ENCODE measurements at places on chromosomes 12 and 14.

DNA sequence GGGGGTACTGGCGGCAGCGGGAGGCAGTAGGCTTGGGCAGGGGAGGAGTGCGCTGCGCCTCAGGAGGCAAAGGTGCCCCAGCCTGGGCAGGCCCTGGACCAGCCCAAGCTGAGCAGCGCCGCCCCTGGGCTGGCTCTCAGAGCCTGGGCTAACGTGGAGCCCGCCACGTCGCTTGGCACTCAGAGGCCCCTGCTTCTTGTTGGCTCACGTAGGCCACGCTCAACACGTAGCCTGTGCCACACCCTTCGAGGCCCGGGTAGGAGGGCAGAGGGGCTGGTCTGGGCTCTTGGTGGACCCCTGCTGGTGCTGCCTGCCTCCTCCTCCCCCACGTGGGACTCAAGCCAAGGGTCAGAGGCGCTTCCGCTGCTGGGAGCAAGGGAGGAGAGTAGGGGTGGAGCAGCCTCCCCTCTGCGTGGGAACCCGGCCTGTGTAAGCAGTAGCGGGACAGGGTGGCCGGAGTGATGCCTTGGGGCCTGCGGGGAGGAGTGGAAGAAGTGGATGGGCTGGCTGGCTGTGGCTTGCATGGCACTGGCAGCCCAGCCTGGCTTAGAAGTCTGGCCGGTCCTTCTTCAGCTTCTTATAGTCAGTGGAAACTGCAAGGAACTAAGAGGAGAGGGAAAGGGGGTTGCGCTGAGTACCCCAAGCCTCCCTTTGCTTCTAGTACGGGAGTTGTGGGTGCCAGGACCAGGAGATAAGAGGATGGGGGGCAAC, 5.7 kb downstream of the SHMT2 start:
- DNase-seq = no peak

- DNase-seq = no peak
Measured at GRCh38 chr12:25151476-25151875, 43.5 kb downstream of the DNAI7 start.

DNA sequence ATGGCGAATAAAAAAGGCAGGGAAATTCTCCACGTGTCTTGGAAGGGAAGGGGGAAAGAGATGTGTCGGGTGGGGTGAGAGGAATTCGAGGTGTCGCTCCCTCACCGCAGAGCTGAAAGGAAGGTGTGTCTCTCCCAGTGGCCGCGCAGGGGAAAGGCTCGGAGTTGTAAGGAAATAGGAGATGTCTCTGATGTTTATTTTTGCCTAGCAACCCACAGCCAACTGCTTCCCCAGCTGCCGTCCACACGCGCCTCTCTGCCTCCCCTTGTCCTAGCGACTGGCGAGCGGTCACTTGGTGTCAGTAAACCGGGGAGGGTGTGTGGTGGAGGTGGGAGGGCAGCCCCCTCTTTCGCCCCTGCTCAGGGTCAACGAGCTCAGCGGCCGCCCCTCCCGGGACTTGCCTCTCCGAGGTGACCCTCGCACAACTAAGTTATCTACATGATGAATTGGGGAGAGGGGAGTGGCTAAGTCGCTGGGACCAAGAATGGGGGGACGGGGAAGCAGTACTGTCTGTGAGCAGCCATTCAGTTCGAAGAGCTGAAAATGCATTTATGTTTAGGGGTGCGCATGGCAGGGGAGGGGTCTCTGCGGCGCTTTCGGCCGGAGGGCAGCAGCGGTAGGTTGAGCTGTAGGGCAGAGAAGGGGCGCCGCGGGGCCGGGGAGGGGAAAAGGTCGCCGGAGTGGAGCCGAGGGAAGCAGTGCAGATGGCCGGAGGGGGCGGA, 585 bp upstream of the DYRK2 start:
- DNase-seq = peak; percentile 79

DNA sequence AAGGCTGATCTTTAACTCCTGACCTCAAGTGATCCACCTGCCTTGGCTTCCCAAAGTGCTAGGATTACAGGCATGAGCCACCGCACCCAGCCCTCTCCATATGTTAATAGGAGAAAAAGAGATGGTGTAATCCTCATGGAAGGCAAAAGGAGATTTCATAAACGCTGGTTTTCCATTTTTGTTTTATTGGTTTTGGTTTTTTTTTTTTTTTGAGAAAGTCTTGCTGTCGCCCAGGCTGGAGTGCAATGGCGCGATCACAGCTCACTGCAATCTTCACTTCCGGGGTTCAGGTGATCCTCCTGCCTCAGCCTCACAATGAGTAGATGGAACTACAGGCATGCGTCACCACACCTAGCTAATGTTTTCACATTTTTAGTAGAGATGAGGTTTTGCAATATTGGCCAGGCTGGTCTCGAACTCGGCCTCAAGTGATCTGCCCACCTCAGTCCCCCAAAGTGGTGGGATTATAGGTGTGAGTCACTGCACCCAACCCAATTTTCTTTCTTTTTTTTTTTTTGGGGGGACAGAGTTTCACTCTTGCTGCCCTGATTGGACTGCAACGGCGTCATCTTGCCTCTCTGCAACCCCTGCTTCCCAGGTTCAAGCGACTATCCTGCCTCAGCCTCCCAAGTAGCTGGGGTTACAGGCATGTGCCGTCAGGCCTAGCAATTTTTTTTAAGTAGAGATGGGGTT, 8.1 kb downstream of the PTGES3 start:
- DNase-seq = no peak

Measured in NCI-H1092 treated with DMSO at 0.1 percent for 48 hours (cell line).